ENCODE measurements at places on chromosomes 2 and 18.

GRCh38 chr2:58710795-58711279, 469.7 kb upstream of the FANCL start:
- no peak for DNase-seq

DNA sequence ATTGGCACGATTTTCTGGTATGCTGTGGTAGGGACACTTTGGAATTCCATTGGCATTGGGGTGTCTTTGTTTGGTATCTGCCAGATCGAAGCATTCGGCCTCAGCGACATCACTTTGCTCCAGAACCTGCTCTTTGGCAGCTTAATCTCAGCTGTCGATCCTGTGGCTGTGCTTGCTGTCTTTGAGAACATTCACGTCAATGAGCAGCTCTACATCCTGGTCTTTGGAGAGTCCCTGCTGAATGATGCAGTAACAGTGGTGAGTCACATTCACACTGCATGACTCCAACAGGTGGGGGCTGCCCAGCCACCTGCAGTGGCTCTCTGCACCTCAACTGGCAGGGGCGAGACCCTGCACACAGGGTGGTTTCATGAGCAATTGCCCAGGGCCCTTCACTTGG, 38.4 kb downstream of the SLC9A2 start:
- peak; percentile 6 for DNase-seq

DNA sequence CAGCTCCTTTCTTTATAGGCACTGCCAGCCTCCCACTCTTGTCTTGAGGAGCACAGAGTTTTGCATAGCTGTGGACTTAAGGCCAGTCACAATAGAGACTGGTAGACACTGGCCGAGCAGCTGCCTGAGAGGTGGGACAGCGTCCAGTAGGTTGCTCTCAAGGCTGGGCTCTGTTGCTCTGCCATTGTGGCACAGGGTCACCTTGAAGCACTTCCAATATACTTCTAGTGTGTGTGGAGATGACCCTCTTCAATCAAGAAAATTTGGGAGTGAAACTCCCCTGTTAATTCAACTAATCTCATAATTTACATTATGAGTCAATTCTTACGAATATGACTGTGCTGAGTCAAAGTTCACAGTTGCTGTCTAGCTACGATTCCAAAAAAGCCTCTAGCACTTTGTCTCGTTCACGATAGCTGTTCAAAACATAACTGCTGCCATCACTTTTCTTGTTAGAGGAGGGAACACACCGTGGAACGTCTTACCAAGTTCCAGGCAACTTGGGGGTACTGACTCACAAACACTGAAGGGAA, 636.2 kb downstream of the EPHA4 start:
- no peak for DNase-seq

DNA sequence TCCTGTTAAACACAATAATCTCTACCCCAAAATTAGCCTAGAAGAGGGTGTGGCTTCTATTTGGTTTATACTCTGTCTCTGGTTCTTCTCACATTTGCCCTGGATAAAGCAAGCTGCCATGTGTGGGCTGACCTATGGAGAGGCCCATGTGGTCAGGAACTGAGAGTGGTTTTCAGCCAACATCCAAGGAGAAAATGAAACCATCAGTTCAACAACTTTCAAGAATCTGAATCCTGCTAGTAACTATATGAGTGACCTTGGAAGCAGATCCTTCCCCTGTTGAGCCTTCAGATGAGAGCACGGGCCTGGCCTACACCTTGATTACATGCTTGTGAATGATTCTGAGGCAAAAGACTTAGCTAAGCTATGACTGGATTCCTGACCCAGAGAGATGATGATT, 11.5 kb upstream of the TRIB2 start:
- DNase-seq, result no peak

- DNase-seq, result no peak
Measured at GRCh38 chr2:10091182-10091888, 11.1 kb upstream of the CYS1 start.

GRCh38 chr2:24903161-24904103, 16.6 kb downstream of the ADCY3 start:
- no peak for DNase-seq

DNA sequence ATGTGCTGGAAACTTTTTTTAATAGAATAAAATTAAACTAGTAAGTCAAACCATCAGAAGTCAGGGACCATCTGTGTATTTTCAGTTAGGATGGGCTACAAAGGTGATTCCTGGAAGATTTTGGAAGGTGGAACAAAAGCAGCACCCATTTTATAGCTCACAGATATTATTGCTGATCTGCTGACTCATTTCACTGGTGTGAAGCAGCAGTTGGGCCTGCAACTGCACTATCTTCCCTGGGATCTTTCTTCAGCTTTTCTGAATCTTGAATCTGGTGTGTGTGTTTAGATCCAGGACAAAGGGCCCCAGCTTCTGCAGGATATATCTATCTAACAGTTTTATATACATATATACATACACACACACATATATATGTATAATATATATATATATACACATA, 35.6 kb upstream of the BCL11A start:
- DNase-seq, result no peak

DNA sequence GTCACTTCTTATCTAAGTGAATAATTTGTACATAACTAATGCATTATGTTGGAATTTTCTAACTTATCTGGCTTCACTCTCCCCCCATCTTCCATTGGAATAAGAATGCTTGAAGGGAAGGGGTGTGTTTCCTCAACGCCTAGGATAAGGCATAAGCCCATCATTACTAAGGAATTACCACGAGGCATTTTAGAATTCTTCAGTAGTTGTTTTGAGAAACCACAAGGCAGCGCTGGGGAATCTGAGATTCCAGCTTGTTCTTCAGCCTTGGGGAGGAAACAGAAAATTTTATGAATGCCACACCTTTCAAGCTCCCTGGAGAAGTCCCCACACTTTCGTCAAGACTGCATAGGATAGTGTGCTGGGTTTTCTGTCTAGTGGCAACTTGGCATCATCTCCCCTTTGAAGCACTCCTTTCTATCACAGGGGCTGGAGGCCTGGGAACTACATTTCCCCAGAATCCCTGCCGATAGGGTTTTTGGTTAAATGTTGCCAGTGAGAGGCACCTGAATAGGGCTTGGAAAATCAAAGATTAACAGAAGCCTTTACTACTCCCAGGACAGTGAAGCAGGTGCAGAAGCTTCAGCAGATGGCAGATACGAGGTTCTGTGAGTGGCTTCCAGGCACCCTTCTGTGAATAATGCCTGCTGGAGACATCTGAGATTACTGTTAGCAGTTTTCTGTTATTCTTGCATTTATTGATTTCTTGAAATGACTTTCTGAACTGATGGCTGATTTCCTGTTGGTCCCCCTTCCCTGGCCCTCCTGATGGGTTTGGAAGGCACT, 192.7 kb upstream of the REV1 start:
- DNase-seq, result no peak

DNA sequence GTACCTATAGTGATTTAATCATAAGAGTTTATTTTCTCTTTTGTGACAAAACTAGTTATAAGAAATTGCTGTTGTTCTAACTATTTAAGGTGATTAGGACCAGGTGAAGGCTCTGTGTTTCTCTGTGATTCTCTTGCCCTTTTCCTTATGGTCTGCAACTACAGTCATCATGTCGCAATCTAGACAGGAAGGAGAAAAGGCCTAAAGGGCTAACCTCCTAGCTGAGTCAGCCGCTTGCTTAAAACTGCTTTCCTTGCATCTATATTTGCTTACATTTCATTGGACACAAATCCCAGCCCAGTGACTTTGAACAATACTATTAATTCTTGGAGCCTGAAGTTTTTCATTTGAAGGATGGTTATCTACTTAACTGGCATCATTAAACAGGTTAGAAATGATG, 93.1 kb downstream of the PIK3C3 start:
- no peak for DNase-seq

DNA sequence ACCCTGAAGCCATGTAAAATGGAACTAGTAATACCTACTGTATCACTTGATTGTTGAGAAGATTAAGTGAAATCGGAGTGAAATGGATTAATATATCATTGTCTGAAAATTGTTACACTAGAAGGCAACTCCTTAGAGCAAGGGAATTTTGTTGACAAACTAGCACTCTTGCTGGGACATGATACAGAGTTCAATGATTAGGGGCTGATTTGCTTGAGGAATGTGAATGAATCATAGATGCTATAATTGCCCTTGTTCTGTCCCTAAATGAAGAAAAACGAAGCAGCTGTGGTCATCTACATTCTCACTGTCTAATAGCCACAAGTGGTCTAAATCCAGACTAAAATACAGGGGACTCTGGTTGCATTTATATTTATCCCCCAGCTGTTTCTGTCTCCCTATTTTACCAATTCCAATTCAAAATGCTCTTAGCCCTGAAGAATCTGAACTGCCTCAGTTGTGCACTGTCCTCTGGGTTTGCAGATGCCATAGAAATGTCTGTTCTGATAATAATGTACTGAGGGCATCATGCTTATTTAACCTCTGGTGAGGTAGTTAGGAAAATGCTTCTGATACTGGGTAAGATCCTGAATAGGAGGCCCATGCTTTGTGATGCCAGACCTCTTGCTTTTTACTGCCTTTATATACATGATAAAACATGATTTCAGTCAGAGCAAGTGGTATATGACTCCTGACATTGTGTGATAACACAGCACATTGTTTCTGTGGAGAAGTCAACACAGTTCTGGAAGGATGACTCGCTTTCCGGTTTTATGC, 382.1 kb downstream of the NRXN1 start:
- no peak for DNase-seq

DNA sequence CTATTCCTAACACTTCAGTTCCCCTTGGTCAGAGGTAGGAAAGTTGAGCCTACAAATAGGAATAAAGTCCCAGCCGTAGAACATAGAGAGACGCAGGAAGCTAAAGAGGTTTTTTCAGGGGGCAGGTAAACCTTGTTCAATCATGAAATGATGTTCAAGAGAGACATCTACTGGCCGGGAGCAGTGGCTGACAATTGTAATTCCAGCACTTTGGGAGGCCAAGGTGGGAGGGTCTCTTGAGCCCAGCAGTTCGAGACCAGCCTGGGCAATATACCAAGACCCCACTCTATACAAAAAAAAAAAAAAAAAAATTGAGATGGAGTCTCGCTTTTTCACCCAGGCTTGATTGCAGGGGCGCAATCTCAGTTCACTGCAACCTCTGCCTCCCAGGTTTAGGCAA, 66.7 kb upstream of the DNAJC10 start:
- DNase-seq, result no peak

DNA sequence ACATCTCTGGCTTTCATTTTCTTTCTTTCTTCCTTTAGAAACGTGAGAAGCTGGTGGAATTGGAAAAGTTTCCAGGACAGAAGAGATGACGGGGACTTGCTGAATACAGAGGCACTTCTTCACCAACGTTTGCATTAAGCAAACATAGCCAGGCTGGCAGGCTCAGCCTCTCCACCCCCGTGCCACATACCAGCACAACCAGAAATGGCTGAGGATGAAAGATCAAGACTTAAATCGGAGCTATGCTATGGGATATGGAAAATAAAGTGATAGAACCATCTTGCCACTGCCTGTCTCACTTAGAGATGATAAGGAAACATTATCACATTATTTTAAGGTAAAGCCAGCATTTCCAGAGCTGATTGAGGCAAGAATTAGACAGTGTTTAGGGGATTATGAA, 483.3 kb downstream of the BCL11A start:
- DNase-seq, result no peak

DNA sequence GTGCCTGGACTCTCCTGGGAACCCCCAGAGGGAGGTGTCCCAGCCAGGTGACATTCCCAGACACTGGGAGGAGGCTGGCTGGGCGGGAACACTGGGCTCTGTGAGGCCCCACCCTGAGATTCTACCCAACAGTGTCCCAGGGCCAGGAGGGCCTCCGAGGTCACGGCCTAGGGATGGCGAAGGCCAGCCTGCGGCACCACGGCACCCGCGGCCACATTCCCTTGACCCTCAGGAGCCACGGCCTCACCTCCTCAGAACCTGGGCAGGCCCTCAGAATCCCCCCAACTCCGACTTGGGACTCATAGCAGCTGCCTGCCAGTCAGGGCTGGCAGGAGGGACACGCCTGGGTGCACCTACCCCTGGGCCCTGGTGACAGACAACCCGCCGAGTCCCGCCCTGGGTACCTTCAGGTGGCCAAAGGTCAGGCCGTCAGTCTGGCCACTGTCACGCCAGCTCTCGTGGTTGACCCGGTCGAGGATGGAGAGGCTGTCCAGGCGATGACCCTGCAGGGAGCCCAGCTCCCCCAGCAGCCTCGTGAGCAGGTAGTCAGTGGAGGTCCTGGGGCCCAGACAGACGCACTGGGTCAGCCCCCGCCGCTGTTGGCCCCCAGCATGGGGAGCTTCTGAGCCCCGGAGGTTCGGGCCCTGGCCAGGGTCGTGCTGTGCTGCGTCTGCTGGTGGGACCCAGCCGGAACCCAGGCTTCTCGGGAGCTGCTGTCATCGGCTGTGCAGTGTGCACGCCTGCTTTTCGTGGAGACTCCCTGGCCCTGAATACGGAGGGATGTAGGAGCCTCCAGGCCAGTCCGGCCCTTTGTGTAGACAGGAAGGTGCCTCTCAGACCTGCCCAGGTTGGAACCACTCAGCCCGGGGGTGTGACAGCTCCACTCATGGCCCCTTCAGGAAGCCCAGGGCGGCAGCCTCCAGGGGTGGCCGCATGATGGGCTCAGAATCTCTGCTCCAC, 6.1 kb downstream of the MAB21L4 start:
- no peak for DNase-seq

DNA sequence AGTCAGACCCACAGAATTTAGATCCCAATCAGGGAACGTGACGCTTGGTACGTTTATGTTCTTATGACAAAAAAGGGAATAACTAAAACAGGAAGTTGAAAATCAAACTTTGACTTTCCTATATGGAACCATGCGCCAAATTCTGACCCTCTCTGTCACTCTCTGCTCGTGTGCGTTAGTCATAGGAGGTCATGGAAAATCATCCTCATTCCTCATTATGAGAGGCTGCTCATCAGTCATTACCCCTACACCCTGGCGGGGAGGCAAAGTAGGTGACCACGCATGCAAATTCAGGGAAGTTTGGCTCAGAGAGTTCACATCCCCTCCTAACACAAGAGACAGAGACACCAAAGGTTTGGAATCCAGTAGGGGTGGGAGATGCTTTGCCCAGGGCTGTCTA, 15.5 kb downstream of the IL1F10 start:
- no peak for DNase-seq

- DNase-seq, result no peak
Measured at GRCh38 chr2:128780434-128781080, 461.9 kb upstream of the HS6ST1 start.

DNA sequence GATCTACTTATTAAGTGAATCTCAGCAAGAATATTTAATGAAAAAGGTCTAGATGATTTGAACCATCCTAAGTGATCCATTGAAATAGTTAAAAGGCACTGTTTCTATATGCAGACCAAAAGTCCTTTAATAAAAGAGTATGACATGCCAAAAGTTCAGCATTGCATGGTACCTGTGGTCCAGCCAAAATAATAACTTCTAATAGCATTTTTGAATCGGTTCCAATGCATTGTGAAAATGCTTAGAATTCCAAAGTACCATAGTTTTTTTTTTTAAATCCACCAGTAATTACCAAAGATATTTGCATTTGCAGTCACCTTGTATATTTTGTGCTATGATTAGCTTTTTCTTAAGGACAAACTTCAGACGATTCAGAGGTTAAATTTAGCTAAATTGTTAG, 79.9 kb downstream of the NYAP2 start:
- no peak for DNase-seq

Data from stimulated activated CD4-positive, alpha-beta T cell treated with anti-CD3 and anti-CD28 coated beads, Interleukin-15, amount 100 ng/mL, for 1 hour (primary cell).